ENCODE measurements at places on chromosomes 12 and 14. TPM values are rescaled to one million over a fixed set of nuclear protein-coding genes. Genes with fewer than 3 reads are reported as not detected.

SERPINA10 gene
- not detected for total RNA-seq

OTX2 gene
- not detected for total RNA-seq

SIX4 gene
- total RNA-seq = 1.6 TPM

CCNK gene
- total RNA-seq = 37.5 TPM

IGF1 gene
- 6.4 TPM for total RNA-seq

SDS gene
- not detected for total RNA-seq

DNAJC22 gene
- total RNA-seq = 0.10 TPM

ZNF891 gene
- 1.0 TPM for total RNA-seq

CCDC196 gene
- not detected for total RNA-seq

LRRK2 gene
- total RNA-seq = 7.3 TPM

CFAP251 gene
- total RNA-seq = 0.92 TPM

NYNRIN gene
- 7.3 TPM for total RNA-seq

C14orf39 gene
- total RNA-seq = not detected

PAH gene
- not detected for total RNA-seq
